ENCODE measurements at places on chromosomes 3 and 15. TPM values are rescaled to one million over a fixed set of nuclear protein-coding genes. Genes with fewer than 3 reads are reported as not detected.

DCLK3 gene
- total RNA-seq, result 0.15 TPM

TMC3 gene
- total RNA-seq, result not detected

CLEC3B gene
- 180 TPM for total RNA-seq

NR1I2 gene
- 0.82 TPM for total RNA-seq

FHIT gene
- total RNA-seq, result 10.4 TPM

PROS1 gene
- total RNA-seq, result 77.7 TPM

ANKDD1A gene
- total RNA-seq, result 2.2 TPM

DNA sequence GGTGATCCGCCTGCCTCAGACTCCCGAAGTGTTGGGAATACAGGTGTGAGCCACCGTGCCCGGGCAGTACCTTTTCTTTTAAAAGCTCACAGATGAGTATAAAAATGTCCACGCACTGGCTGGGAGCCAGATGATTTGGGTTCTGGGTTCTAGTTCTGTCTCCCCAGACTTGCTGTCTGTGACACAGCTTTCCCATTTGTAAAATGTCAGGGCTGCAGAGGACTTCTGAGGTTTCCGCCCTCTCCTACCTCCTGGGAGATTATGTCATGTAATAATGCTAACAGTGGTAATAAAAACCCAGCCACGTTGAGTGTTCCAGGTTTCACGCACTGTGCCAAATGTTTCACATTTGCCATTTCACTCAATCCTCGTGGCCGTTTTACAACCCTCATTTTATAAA lies 1.3 kb upstream of the PPP4R2 start:
- no peak for DNase-seq
- H3K27ac ChIP-seq, result no peak overlapping the region
- no peak overlapping the region for H3K4me3 ChIP-seq
- H3K4me1 ChIP-seq, result peaks cover 39% of the 10 kb centered on the region

DNA sequence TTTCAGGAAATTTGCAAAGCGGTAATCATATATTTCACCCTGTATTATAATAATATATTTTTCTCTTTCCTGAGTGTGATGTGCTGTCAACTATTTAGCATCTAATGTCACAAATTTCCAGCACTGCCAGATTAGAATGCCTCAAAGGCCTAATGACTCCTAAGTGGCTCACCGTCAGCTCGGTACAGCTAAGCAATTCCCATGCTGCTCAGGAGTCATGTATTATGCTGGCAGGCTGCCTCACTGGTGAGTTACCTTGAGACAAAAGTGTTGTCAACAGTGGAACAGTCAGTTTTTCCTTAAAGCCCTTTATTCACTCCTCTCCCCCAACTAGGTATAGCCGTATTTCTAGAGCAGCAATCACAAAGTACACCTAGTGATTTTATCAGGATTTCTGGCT lies 83.6 kb downstream of the NSUN3 start:
- H3K27me3 ChIP-seq, result no peaks in the 10 kb centered on the region
- H3K4me3 ChIP-seq, result no peak overlapping the region
- H3K36me3 ChIP-seq, result no peaks in the 10 kb centered on the region
- DNase-seq, result no peak
- H3K4me1 ChIP-seq, result no peaks in the 10 kb centered on the region

- no peak for DNase-seq
- H3K4me3 ChIP-seq, result no peak overlapping the region
- no peaks in the 10 kb centered on the region for H3K27me3 ChIP-seq
- no peaks in the 10 kb centered on the region for H3K36me3 ChIP-seq
Observed at GRCh38 chr3:88318067-88318466, 168.3 kb downstream of the C3orf38 start.

DNA sequence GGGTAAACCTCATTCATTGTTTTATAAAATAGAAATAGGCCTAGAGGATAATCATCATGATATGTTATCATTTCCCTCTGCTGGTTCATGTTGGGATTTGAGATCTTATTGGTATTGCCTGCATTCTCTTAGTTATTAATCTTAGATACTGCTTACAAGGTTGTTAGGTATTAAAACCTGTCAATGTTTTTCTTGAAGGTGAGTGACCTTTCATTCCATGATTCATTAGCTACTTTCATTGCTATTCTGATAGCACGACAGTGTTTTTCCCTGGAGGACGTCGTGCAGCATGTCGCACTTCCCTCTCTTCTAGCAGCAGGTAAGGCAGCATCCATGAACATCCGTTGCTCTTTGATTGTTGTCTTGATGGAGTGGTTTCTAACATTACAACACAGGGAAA lies 17.1 kb downstream of the P2RY12 start:
- no peaks in the 10 kb centered on the region for H3K27me3 ChIP-seq
- H3K36me3 ChIP-seq, result no peaks in the 10 kb centered on the region

- DNase-seq, result no peak
- no peaks in the 10 kb centered on the region for H3K4me1 ChIP-seq
- no peak overlapping the region for H3K27ac ChIP-seq
- H3K27me3 ChIP-seq, result no peaks in the 10 kb centered on the region
- no peaks in the 10 kb centered on the region for H3K36me3 ChIP-seq
- H3K4me3 ChIP-seq, result no peak overlapping the region
Observed at GRCh38 chr3:19202303-19202702, 54.0 kb downstream of the KCNH8 start.

DNA sequence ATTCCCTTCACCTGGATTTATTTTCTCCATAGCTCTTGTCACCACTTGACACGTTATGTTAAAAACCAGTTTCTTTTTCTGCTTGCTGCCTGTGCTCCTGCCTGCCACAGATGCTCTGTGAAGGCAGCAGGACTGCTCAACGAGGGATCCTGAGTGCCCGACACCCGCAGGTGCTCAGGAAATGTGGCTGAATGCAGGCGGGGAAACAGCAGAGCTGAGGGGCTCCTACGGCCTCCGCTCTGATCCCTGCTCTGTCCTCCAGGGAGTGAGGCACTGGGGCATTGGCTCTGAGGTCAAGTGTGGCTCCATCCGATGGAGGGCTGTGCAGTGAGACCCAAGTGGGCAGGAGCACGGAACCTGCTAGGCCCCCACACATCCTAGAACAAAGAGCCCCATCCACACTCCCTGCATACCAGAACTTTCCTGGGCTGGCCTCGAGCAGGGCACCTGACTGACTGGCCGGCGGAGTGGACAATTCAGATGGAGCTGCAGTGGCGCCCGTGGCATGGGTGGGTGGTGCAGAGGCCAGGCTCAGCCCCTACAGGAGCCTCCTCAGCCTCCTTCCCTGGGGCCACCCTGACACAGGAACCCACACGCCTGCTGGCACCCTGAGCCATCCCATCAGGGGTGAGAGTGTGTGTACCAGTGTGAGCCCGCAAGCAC lies 27.9 kb downstream of the IQSEC1 start:
- no peak overlapping the region for H3K27ac ChIP-seq
- no peak for DNase-seq
- no peaks in the 10 kb centered on the region for H3K27me3 ChIP-seq
- no peaks in the 10 kb centered on the region for H3K36me3 ChIP-seq
- H3K4me3 ChIP-seq, result no peak overlapping the region
- no peaks in the 10 kb centered on the region for H3K4me1 ChIP-seq

DNA sequence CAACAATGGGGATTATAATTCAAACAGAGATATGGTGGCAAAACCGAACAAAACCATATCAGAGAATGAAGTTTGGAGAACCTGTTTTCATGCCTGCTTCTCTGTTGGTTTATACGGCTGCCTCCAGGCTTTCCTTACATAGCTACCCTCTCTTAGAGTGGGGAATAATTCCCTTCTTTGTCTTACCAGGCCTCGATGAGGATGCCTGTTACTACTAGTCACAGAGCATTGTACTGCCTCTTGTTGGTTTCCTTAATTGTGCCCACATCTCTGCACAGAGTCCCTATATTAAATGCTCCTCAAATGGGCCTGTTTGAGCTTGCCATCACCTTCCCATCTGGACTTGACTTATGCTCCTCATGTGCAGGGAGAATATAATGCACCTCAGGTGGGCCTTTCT lies 92.9 kb downstream of the NCEH1 start:
- H3K4me3 ChIP-seq, result no peak overlapping the region
- no peak overlapping the region for H3K27ac ChIP-seq
- H3K27me3 ChIP-seq, result no peaks in the 10 kb centered on the region
- H3K4me1 ChIP-seq, result no peaks in the 10 kb centered on the region
- H3K36me3 ChIP-seq, result no peaks in the 10 kb centered on the region
- DNase-seq, result no peak

- no peak overlapping the region for H3K27ac ChIP-seq
- H3K4me3 ChIP-seq, result no peak overlapping the region
- no peak for DNase-seq
- H3K4me1 ChIP-seq, result peaks cover 7% of the 10 kb centered on the region
- no peaks in the 10 kb centered on the region for H3K27me3 ChIP-seq
Observed at GRCh38 chr3:40718209-40718608, 193.4 kb downstream of the ZNF621 start.

DNA sequence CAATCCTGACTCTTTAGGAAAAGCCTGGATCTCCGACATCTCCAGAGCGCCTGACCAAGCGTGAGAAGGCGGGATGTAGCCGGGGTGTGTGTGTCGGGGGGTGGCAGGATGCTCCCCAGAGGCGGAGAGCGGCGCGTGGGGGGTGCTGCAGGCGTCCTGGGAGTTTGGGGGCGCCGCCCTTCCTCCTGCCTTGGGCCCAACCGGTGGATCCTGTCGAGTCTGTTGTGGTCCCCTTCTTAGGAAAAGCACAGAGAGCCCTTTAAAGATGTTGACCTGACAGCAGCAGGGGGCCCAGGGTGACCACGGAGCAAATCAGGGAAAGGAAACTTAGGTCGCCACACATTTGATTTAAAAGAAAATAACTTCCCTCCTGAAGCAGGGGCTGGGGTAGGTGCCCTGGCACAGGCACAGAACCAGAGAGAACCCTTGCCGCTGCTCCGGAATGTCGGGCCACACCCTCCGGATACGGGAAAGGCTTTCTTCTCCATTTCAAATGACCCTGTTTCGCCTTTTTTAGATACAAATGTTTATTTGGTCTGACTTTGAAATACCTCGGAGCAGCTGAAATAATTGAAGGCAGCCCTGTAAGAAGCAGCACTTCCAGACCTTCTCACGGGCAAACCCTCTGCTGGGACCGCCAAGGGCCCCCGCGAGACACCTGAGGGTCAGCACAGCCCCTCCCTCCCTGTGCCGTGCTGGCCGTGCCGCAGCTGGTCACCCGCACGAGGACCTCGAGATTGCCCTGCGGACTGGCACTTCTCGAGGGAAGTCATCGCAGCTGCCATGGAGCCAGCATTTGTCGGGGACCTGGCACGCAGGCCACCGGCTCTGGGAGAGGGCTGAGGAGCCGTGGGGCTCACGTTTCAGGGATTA lies 102.9 kb upstream of the KLF13 start:
- H3K27ac ChIP-seq, result no peak overlapping the region
- no peaks in the 10 kb centered on the region for H3K4me1 ChIP-seq
- DNase-seq, result no peak
- H3K36me3 ChIP-seq, result no peaks in the 10 kb centered on the region
- H3K4me3 ChIP-seq, result no peak overlapping the region

- no peak overlapping the region for H3K27ac ChIP-seq
- no peak overlapping the region for H3K4me3 ChIP-seq
- no peak for DNase-seq
- H3K27me3 ChIP-seq, result no peaks in the 10 kb centered on the region
- H3K36me3 ChIP-seq, result no peaks in the 10 kb centered on the region
Observed at GRCh38 chr3:141845407-141846049, 30.9 kb upstream of the ATP1B3 start.

DNA sequence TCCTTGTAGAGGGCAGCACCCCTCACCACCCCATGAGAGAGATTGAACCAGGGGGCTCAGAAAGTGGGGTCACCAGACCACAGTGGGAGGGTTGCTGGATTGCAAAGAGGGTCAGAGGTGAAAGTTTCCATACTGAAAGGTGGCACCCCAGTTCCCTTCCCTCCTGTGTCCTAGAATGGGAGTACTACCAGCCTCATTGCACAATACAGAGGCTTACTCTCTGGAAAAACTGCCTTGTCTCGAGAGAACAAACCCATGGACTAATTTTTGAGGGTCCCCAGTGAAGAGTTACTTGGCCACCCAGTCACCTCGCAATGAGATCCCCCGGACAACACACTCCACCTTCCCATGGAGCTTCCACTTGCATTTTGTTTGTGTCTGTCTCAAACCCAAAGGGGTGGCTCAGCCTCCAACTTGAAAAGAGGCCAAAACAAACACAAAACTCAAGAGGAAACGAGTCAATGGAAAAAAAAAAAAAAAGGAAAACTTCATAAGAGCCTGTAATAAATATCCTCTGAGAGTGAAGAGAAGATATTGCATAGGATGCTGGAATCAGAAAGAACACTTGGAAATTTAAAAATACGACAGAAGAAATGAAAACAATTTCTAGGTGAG lies 18.6 kb downstream of the MESP2 start:
- DNase-seq, result no peak
- H3K27ac ChIP-seq, result peak overlapping the region; percentile 16
- no peaks in the 10 kb centered on the region for H3K36me3 ChIP-seq
- no peaks in the 10 kb centered on the region for H3K4me1 ChIP-seq
- no peaks in the 10 kb centered on the region for H3K27me3 ChIP-seq

GRCh38 chr3:53729618-53730017 lies 116.6 kb downstream of the CHDH start:
- no peak overlapping the region for H3K4me3 ChIP-seq
- H3K27me3 ChIP-seq, result no peaks in the 10 kb centered on the region
- H3K27ac ChIP-seq, result no peak overlapping the region
